ENCODE measurements at places on chromosomes 11 and 22. TPM values are rescaled to one million over a fixed set of nuclear protein-coding genes. Genes with fewer than 3 reads are reported as not detected.

ST14 gene
- total RNA-seq, result under 0.01 TPM

TMPRSS13 gene
- total RNA-seq, result not detected

CCDC34 gene
- total RNA-seq, result 4.6 TPM

RFPL2 gene
- not detected for total RNA-seq

GAL gene
- total RNA-seq, result 5.4 TPM

ANO3 gene
- total RNA-seq, result 5.1 TPM

DNA sequence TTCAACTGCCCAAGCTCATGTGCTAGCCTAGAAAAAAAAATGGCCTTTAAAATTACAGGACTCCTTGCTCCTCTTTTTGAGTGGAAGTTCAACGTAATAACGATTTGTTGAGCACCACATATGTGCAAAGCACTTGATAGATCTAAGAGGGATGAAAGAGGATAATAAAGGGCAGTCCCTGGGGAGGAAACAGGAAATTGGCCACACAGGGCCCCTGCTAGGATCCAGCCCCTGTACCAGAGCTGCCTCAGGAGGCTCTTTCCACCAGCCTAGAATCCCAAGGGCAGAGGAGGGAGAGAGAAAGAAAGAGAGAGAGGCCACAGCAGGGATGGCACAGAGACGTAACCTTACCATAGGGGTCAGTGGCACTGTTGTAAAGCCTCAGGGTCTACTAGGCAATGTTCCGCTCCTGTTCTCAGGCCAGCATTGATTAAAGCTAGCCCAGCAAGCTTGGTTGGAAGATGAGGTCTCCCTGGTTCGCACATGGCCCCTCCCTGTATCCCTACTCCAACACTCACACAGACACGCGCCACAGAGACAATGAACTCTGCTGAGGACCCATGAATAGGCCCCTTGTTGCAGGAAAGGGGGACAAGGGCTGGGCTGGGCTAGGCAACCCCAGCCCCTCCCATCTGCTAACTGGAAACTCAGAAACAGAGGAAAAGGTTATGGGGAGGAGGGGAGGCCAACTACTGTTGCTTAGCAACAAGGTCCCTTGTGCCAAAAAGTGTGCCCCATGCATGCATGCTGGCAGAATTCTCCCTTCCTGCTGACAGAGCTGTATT is at the start of gene TMPRSS5:
TMPRSS5 (minus strand) TSS at position 438 of the 785 bp plus-strand sequence; CDS start at position 354, 84 bp downstream.
- H3K4me3 ChIP-seq, result no peak within 1 kb of the TSS
- H3K27ac ChIP-seq, result no peak within 1 kb of the TSS
- no peaks in the 10 kb centered on the region for H3K27me3 ChIP-seq

DNA sequence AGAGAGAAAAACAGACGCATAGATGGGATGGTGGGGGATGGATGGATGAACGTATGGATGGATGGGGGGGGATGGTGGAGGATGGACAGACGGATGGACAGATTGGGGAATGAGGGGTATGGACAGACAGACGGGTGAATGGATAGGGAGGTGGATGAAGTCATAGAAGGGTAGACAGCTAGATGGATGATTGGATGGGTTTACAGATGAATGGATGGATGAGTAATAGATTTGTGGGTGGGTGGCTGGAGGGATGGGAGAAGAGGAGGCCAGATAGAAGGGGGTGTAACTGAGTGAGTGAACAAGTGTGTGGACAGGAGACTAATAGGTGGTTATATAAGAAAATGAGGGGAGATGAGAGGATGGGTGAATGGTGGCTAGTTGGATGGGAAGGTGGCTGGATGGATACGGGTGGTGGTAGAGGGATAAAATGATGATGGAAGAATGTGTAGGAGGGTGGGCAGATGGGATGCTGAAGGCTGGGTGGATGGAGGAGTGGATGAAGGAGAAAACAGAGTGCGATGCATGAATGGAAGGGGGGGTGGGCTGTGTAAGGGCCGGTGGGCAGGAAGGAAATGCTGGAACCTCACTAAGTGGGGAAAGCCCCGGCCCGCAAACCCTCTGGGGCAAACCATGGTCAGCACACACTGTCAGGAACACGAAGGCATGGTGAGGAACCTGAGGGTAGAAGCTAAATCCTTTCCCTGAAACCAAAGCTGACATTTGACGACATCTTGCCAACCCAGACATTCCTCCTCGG is 21.6 kb downstream of the ARVCF start:
- no peaks in the 10 kb centered on the region for H3K36me3 ChIP-seq
- H3K4me3 ChIP-seq, result no peak overlapping the region
- peaks cover 11% of the 10 kb centered on the region for H3K4me1 ChIP-seq

GRCh38 chr11:103682318-103683184 is 353.9 kb upstream of the DDI1 start:
- no peak overlapping the region for H3K27ac ChIP-seq
- H3K27me3 ChIP-seq, result no peaks in the 10 kb centered on the region
- H3K4me1 ChIP-seq, result no peaks in the 10 kb centered on the region
- H3K36me3 ChIP-seq, result no peaks in the 10 kb centered on the region

DNA sequence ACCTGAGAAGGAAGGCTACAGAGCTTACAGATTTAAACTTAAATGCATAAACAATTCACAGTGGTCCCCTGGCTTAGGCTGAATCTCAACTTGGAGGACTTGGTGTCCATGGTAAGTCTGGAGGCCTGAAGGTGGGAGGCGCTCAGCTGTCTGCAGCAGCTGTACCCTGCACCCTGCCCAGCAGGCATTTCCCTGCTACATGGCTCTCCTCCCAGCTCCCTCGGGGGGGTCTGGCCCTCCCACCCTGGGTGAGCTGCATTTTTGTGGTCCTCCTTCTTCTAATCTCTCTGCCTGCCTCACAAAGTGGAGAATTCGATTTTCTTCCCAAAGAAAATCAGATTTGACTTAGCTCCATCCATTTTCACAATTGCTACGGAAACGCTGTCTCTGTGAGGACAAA is 273.2 kb downstream of the KIRREL3 start:
- no peaks in the 10 kb centered on the region for H3K27me3 ChIP-seq
- H3K4me1 ChIP-seq, result no peaks in the 10 kb centered on the region
- no peak overlapping the region for H3K4me3 ChIP-seq
- no peaks in the 10 kb centered on the region for H3K36me3 ChIP-seq

- no peaks in the 10 kb centered on the region for H3K4me1 ChIP-seq
- H3K36me3 ChIP-seq, result no peaks in the 10 kb centered on the region
- H3K27me3 ChIP-seq, result peaks cover 59% of the 10 kb centered on the region
- DNase-seq, result no peak
- no peak overlapping the region for H3K27ac ChIP-seq
Measured at GRCh38 chr11:44305470-44306051, 4.4 kb downstream of the ALX4 start.

DNA sequence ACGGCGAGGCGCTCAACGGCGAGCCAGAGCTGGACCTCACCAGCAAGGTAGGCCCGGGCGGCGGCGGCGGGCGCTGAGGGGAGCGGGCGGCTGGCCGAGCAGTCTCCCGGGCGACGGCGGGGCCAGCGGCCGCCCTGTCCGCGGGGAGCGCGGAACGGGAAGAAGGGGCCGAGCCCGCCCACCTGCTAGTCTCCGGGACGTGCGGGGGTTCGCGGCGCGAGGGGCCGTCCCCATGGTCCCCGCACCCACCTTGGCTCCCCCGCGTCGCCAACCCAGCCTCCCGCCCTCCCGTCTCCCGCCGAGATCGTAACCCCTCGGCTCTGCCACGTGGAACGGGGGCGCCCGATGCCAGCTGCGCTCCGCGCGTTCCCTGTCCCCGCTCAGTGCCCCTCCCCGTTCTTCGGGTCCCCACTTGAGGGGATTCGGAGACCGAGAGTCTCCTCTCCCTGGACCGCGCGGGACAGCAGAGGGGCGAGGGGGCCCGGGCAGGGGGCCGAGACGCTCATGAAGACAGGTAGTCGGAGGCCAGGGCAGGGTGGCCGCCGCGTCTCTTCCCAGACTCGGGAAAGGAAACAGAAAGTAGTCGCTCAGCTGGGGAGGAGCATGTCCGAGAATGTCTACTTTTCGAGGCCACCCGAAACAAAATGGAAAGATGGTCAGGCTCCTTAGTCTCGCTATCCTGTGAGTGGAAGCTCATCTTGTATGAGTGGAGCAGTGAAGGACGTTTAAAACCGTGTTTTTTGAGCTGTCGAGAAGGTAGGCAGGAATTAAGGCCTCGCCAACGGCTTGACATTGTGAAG is 557 bp downstream of the GTPBP1 start:
- H3K27me3 ChIP-seq, result no peaks in the 10 kb centered on the region
- peak overlapping the region; percentile 95 for H3K27ac ChIP-seq
- H3K4me3 ChIP-seq, result peak overlapping the region; percentile 77
- H3K36me3 ChIP-seq, result no peaks in the 10 kb centered on the region
- peak; percentile 14 for DNase-seq

DNA sequence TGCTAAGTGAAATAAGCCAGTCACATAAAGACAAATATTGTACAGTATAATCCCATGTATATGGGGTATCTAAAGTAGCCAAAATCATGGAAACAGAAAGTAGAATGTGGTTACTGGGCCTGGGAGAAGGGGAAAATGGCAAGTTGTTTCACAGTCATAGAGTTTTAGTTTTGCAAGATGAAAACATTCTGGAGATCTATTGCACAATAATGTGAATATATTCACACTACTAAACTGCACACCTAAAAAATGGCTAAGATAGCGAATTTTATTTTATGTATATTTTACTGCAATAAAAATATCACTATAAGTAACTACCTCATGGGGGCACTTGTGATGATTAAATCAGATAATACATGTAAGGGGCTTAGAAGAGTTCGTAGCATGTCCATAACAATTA is 72.0 kb upstream of the ARHGAP32 start:
- H3K36me3 ChIP-seq, result no peaks in the 10 kb centered on the region
- DNase-seq, result no peak
- no peak overlapping the region for H3K4me3 ChIP-seq
- H3K4me1 ChIP-seq, result no peaks in the 10 kb centered on the region
- H3K27me3 ChIP-seq, result no peaks in the 10 kb centered on the region
- no peak overlapping the region for H3K27ac ChIP-seq

- H3K27me3 ChIP-seq, result no peaks in the 10 kb centered on the region
- no peak overlapping the region for H3K27ac ChIP-seq
- no peak for DNase-seq
- no peaks in the 10 kb centered on the region for H3K36me3 ChIP-seq
Measured at GRCh38 chr22:50704510-50705218, 32.0 kb downstream of the SHANK3 start.

GRCh38 chr11:37465221-37465620 is 867.2 kb upstream of the RAG2 start:
- H3K27ac ChIP-seq, result no peak overlapping the region
- no peak overlapping the region for H3K4me3 ChIP-seq
- DNase-seq, result no peak
- H3K4me1 ChIP-seq, result no peaks in the 10 kb centered on the region

- H3K36me3 ChIP-seq, result no peaks in the 10 kb centered on the region
- DNase-seq, result no peak
- peaks cover 32% of the 10 kb centered on the region for H3K4me1 ChIP-seq
- no peak overlapping the region for H3K4me3 ChIP-seq
- peak overlapping the region; percentile 74 for H3K27ac ChIP-seq
Measured at GRCh38 chr11:125168918-125169456, 4.4 kb downstream of the PKNOX2 start.

Measured in fibroblast of lung (primary cell).